ENCODE measurements at places on chromosomes 1 and 21.

DNA sequence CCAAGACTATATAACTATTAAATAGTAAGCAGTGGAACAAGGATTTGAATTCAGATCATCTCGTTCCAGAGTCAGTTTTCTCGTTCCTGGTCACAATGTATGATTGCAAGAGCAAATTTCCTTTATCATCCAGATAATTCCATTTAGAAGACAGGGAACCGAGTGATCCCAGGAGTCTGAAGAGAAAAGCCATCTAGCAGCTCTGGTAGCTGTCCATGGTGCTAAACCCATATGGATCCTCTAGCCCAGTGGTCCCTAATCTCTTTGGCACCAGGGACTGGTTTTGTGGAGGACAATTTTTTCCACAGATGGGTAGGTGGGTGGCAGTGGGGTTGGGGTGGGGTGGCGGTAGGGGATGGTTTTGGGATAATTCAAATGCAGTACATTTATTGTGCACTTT, 229.4 kb downstream of the PTPRU start:
- no peak for DNase-seq

GRCh38 chr1:162951553-162952315, 90.8 kb upstream of the CCDC190 start:
- peak; percentile 45 for DNase-seq

- no peak for DNase-seq
These were observed 58.2 kb upstream of the ADAR start for GRCh38 chr1:154666051-154666790.

DNA sequence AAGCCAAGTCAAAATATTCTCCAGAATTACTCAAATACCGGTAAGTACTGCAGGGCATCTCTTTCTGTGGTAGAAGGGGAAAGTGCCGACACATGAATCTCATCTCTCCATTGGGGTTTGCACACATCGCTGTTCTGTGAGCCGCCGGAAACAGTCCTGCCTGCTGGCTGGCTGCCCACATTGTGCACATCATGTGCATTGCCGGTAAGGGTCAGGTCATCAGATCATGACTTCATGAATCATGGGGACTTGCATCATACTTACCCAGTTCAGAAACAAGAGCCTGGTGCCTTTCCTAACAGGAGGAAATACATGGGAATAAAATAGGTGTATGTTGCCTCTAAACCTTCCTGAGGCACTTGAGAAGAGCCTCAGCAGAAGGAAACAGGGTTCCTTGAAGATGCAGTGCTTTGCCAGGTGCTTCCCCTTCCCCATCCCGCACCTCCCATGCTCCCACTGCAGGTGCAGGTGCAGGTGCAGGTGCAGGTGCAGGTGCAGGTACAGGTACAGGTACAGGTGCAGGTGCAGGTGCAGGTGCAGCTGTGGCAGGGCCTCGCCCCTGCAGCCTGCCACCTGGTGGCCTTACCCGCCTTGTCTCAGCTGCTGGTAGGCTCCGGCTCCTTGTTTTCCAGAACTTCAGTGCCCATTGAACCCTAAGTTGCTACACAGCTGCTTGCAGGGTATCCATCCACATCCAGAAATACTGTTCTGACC, 26.5 kb downstream of the GPR137B start:
- DNase-seq = no peak

DNA sequence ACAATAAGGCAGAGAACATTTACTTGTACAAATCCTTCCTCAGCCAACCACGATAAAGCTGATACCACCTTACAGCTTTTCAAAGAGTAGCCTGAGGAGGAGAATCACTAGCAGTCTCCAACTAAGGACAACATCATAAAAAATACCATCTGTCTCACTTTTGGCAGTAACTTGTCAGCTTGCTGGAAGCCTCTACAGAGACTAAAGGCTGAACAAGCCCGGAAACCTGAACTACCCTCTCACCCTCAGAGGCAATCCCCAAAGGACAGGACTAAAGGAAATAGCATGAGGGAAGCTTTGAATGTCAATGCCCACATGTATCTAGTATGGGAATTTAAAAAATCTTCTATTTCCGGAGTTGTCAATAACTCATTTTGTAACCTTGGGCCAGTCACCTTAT, 10.6 kb downstream of the SRSF4 start:
- no peak for DNase-seq
